ENCODE measurements at places on chromosomes 7 and 10.
A peak's percentile ranks its signal among the peaks of the same experiment; 100 is the strongest.

GRCh38 chr10:9342885-9343570 is 1288.5 kb downstream of the GATA3 start:
- no peak for DNase-seq

- no peak for DNase-seq
These were observed 178.8 kb downstream of the TPK1 start for GRCh38 chr7:144656965-144657517.

GRCh38 chr10:104842704-104843103 is 201.6 kb downstream of the SORCS3 start:
- no peak for DNase-seq

GRCh38 chr10:76303682-76304316 is 872.4 kb downstream of the LRMDA start:
- DNase-seq, result peak; percentile 41

DNA sequence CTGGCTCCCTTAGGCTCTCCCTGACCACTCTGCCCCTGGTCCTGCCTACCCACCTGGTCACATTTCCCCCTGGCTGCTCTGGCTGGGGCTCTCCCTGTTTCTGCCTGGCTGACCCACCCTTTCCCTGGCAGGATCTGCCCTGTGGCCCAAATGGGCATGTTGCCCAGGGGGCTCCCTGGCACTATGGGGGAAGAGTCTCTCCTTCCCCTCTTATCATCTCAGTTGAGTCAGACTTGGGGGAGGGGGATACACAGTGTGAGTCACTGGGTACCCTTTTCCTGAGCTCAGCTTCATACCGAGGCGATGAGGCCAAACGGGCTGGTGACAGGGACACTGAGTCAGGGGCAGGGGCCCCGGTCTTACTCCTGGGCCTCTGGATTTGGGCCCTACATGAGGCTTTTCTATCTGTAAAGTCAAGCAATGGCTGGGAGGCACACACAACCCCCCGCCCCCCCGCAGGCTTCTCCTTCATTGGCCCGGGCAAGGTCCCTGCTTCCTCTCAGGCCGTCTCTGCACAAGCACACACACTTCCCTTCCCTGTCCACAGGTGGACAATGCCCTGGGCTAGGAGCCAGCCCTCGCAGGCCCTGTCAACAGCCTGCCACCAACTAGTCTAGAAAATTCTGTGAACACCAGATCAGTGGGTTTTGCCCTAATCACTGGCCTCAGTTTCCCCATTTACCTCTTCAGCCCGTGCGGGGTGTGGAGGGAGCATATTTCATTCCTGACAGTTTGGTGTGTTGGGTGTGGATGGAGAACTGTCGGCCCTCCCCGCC is 627 bp upstream of the FLNC start:
- DNase-seq, result no peak

GRCh38 chr10:115483294-115483693 is 390.1 kb downstream of the ATRNL1 start:
- no peak for DNase-seq

DNA sequence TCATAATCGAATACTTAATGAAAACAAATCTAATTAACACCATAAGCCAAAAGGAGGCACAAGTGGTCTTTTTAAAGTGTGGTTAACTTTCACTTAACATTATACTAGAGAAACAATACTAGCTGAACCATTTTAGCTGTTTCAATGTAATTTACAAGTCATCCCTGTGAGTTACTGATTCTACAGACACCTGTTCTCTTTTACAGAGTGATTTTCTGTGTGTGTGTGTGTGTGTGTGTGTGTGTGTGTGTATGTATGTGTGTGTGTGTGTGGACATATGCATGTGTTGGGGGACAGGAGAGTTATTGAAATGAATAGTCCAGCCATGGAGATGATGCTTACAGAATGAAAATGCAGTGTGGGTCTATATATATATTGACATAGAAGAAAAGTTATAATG is 200.2 kb downstream of the DNAJC1 start:
- no peak for DNase-seq

GRCh38 chr10:11082526-11082925 is 64.9 kb downstream of the CELF2 start:
- DNase-seq, result no peak

DNA sequence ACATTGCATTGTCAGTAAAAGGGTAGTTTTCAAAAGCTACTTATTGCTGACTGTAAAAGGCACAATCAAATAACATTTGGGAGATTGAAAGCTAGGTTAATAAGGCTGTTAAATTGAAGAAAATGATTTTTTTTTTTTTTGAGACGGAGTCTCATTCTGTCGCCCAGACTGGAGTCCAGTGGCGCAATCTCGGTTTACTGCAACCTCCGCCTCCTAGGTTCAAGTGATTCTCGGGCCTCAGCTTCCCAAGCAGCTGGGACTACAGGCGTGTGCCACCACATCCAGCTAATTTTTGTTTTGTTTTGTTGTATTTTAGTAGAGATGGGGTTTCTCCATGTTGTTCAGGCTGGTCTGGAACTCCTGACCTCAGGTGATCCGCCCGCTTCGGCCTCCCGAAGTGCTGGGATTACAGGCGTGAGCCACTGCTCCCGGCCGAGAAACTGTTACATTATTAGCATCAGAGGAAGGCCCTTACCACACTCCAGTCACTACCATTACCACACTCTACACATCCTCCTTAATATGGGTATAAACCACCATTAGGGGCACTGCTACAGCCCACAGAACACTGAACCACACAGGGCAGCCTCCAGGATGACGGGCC is 1.0 kb downstream of the CYP51A1 start:
- DNase-seq, result no peak

GRCh38 chr7:154255324-154255723 is 203.1 kb downstream of the DPP6 start:
- DNase-seq, result no peak

All from thoracic aorta (tissue), 2 donors.